ENCODE measurements at places on chromosomes 13 and 19. TPM values are rescaled to one million over a fixed set of nuclear protein-coding genes. Genes with fewer than 3 reads are reported as not detected.

The CEACAM7 gene
- total RNA-seq: not detected

The SLC25A41 gene
- total RNA-seq: 0.98 TPM

The LILRB1 gene
- under 0.01 TPM for total RNA-seq

The ZNF492 gene
- 1.5 TPM for total RNA-seq

The PLIN4 gene
- total RNA-seq: 0.49 TPM

The MEIOSIN gene
- not detected for total RNA-seq

The CLDND2 gene
- total RNA-seq: not detected

The C19orf33 gene
- 1.2 TPM for total RNA-seq

The EFNB2 gene
- 73.0 TPM for total RNA-seq

The SPRED3 gene
- total RNA-seq: 2.0 TPM

The FAM124A gene
- 9.8 TPM for total RNA-seq

The CEACAM21 gene
- total RNA-seq: 0.74 TPM

The LSM7 gene
- total RNA-seq: 70.3 TPM

The METTL21C gene
- not detected for total RNA-seq

The KLK5 gene
- total RNA-seq: not detected

Data from temporal lobe (tissue), 4 donors.